ENCODE measurements at places on chromosomes 16 and 17. TPM values are rescaled to one million over a fixed set of nuclear protein-coding genes. Genes with fewer than 3 reads are reported as not detected.

The SLC25A11 gene
- total RNA-seq, result 28.3 TPM

The OR3A3 gene
- not detected for total RNA-seq

DNA sequence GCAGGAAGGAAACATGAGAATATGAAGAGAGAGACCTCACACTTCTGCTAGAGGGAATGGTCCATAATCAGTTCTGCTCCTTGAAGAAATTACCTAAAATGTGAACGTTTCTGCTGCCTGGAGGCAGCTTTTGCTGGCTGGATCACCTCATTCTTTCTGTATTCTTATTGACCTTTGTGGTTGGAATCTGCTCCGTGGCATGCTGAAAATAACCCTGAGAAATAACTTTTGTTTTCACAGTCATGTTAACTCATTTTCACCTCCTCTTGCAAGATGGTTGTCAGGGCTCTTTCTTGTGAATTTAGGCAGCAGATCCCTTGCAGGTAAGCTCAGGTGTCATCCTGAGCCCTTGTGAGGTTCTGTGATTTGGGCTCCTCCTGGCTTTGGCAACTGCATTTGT is 70.2 kb downstream of the IRF8 start:
- DNase-seq, result no peak

GRCh38 chr17:82611140-82612058 is 36.8 kb downstream of the WDR45B start:
- no peak for DNase-seq

GRCh38 chr16:48525201-48526057 is 84.6 kb downstream of the N4BP1 start:
- peak; percentile 25 for DNase-seq

All from sciatic nerve (tissue), 2 donors.